Upper lobe of right lung (tissue), 1 donor: ENCODE measurements at places on chromosomes 4 and X.

DNA sequence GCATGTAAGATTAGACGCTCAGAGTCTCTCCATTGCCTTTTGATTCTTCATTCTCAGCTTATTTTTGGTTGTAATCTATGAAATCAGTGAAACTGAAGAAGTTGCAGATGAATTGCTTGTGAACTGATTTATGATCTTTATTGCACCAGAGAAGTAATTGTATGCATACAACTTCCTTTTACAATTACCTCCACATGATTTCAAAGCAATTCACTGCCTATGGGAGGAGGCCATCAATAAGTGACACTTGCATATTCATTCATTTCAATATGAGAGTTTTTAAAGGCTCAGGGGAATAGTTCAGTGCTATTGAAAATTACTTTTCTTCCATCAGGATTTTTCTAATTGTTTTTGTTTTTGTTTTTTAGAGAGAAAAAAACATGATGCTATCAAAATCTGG is 222.3 kb downstream of the NKX6-1 start:
- no peak for DNase-seq

DNA sequence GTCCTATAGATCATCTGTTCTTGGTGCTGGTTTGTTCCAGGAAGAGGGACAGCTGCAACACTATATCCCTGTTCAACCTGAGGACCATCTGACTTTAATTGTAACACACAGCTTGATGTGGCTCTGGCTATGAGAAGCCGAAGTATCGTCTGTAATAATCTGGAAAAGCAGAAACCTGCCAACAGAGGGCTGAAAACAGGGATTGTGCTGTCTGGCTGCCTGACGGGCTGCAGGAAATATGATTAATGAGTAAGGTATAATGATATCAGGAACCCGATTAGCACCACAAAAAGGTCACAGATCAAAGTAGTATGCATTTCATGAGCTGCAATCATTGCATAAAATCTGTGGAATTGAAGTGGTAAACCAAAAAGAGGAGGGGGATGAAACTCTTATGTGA is 170.4 kb upstream of the MAB21L2 start:
- DNase-seq, result no peak

- no peak for DNase-seq
Measured at GRCh38 chr4:156196722-156197121, 243.1 kb upstream of the CTSO start.

GRCh38 chrX:107560980-107561379 is 67.3 kb upstream of the PRPS1 start:
- DNase-seq, result no peak

DNA sequence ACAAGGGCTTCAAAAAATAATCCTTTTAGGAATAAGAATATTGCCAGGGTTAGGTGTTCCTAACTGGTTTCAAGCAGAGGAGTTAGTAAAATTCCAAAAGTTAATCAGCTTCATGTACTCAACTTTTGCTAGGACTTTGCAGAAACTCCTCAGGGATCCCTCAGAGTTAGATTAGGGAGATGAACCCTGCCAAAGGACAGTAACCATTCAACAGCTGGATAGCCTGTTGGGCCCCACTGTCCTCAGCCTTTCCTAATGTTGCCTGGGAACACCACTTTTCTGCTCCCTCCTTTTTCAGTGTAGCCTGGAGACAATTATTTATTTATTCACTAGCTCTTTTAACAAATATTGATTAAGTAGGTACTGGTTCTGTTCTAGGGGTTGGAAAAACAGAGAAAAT is 53.8 kb downstream of the NFKB1 start:
- no peak for DNase-seq

DNA sequence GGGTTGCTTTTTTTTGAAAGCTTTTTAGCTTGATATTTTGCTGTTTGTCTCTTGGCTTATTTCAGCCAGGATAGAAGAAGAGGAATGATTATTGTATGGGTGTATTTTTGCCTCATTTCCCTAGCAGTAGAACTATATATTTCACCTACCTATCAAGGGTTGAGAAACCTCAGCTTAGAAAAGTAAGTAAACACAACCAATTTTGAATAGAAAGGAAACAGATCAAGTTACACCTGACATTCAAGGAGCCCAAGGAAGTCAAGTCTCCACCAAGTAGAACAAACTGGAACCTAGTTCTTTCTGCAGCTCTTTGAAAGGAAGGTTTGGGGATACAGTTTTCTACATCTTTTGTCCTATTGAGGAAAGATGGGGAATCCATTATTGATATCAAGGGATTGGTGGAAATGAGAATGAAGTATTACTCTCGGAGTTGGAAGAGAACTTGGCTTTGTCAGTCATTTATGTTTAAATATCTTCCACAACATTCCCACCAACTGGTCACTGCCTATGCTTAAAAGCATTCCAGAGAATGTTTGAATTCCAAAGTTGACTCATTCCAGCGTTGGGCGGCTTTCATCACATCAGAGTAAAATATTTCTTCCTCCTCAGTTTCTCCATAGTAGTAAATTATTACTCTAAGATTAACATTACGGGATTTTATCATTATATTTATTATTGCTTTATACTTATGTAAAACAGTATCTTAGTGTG is 207.8 kb upstream of the CNKSR2 start:
- no peak for DNase-seq

- DNase-seq, result no peak
Measured at GRCh38 chr4:161721947-161722346, 441.9 kb downstream of the FSTL5 start.

DNA sequence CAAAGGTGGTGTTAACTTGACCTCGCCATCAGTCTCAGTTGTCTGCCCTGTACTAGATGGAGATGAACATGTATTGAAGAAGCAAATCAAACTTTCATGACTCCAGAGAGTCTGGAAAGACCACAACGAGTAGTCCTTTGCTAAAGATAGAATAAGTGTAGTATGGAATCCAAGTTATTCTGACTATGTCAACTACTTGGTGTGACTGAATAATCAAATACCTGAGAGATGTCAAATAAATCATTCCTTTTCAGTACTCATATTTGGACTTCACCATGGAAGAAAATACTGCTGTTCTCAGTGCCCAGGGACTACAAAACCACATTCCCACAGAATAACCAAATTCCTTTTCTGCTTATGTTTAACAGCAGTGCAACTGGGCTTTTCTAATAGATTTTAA is 161.2 kb upstream of the SPRY1 start:
- DNase-seq, result no peak

DNA sequence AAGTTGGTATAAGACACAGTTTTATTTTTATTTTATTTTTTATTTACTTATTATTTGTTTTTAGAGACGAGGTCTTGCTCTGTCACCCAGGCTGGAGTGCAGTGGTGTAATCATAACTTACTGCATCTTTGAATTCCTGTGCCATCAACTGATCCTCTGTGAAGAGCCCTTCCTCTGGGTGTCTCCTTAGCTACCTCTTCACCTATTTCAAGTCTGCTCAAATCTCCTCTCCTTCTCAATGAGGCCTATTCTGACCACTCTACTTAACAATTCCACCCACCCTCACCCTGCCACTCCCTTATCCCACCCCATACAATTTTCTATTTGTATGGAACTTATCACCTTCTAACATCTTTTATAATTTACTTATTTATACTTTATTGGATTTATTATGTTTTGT is 183.4 kb downstream of the PPP3CA start:
- DNase-seq, result no peak

GRCh38 chr4:7805533-7806337 is 133.9 kb downstream of the AFAP1 start:
- peak; percentile 88 for DNase-seq

GRCh38 chrX:103845165-103845653 is 13.2 kb upstream of the RAB9B start:
- DNase-seq, result peak; percentile 63

DNA sequence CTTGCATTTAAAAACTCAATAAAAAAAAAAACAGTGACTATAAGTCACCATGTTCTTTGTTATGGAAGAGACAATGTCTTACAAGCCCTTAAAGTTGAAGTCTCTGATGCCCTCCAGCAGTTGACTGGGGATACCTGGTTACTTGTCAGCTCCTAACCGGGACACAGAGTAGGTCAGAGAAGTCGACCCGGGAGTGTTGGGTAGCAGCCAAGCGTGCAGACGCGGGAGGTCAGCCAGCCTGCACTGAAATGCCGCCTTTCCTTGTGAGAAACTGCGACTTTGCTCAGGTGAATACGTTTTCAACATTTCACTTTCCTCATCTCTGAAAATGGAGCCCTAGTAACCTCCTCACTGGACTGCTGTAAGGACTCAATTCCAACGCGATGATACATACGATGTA is 81.8 kb downstream of the F11 start:
- no peak for DNase-seq

- peak; percentile 72 for DNase-seq
Measured at GRCh38 chrX:39886282-39886681, 211.5 kb downstream of the BCOR start.

DNA sequence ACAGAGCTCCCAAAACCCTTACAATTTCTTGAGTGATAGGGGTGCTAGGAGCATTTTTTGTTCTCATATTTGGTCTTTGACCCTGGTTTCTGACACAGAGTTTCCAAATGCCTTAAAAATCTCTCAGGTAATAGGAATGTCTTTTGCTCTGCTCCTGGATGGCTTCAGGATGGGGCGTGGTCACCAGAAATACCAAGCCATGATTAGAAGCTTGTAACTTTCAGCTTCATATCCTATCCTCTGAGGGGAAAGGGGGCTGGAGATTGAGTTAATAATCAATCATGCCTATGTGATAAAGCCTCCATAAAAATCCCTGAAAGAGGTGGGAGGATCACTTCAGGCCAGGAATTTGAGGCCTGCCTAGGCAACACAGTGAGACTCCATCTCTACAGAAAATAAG is 34.6 kb upstream of the IL9R start:
- DNase-seq, result no peak

DNA sequence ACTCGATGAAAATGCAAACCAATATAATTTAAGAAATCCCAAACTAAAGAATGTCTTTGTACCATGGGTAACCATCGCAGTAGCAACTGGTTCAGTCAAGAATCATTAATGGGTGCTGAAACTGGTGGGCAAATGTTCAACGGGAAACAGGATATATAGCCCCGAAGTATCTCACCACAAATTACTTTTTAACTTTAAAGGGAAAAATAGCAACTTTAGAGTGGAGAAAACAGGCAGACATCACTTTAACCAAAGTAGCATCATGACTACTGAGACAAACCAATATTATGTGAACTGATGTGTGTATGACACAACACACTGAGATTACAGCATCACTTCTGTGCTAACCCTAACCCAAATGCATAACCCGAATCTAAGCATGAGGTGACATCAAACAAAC is 33.8 kb upstream of the SLAIN2 start:
- DNase-seq, result no peak
